AML-193 (cell line): ENCODE measurements at places on chromosomes 5 and 9.

DNA sequence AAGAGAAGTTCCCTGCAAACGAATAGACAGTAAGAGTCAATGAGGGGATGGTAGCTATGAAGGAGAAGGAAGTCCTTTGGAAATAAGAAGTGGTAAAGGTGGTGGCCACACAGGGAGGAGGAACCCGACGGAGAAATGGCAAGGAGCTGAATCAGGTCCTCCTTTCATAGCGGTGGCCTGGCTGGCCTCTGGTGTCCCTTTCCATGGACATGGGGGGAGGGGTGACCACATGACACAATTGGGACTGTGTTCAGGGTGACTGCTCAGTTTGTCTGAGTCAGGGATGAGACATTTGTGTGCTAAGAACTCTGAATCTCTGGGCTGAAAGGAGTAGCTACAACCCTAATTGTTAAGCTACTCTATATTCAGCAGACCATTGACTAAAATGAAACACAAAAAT is 28.7 kb upstream of the TIMD4 start:
- DNase-seq, result no peak

DNA sequence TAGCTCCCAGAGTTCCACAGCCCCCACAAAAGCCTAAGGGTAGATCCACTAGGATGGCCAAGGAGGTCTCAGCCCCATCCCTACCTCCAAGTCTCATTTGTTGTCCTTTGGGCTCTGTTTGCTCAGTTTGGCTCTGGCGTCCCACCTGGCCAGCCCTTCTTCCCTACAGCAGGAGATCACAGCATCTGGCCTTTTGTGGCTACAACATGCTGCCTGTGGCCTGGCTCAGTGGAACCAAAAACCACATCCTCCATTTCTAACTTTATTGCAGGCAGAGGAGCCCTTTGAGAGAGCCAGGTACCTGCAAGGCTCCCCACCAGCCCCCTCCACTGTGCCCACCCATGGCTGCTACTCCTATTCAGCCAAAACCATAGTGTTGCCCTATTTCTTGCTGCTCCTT is 11.4 kb downstream of the JADE2 start:
- no peak for DNase-seq

GRCh38 chr9:123453831-123454321 is 97.9 kb downstream of the CRB2 start:
- no peak for DNase-seq

DNA sequence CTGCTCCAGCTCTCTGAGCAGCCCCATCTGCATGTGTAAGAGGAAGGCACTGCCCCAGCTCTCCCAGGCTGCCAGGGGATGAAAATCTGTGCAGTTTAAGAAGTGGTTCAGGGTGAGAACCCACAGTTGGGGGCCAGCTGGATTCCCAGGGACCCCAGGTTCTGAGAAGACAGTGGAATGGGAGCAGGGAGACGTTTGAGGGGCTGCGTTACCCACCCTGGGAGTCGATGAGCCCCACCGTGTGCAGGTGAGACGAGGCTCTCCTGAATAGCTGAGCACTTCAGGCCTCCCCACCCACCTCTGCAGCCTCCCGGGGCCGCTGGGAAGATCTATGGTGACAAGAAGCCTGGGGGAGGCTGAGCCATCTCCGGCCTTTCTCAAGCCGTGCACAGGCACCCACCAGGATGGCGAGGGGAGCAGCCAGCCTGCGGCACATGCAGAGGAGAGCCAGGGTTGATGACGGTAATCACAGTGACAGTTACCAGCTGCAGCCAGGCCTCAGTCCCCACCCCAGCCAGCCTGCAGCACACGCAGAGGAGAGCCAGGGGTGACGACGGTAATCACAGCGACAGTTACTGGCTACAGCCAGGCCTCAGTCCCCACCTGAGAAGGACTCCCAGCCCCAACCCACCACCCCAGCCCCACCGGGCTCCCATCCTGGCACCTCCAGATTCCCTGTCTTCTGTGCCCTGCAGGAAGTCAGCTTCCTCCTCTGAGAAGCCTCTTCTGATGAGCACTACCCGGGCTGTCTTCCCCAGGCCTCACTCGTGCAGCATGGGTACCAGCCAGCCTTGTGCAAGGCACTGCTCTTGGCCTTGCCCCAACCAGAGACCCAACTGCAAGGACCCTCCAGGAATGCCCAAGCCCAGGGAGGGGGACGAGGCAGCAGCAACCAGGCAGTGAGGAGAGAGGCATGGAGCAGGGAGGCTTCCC is 150.8 kb upstream of the PPP1R26 start:
- no peak for DNase-seq

GRCh38 chr5:73444499-73445438 is 3.8 kb downstream of the FOXD1 start:
- no peak for DNase-seq

DNA sequence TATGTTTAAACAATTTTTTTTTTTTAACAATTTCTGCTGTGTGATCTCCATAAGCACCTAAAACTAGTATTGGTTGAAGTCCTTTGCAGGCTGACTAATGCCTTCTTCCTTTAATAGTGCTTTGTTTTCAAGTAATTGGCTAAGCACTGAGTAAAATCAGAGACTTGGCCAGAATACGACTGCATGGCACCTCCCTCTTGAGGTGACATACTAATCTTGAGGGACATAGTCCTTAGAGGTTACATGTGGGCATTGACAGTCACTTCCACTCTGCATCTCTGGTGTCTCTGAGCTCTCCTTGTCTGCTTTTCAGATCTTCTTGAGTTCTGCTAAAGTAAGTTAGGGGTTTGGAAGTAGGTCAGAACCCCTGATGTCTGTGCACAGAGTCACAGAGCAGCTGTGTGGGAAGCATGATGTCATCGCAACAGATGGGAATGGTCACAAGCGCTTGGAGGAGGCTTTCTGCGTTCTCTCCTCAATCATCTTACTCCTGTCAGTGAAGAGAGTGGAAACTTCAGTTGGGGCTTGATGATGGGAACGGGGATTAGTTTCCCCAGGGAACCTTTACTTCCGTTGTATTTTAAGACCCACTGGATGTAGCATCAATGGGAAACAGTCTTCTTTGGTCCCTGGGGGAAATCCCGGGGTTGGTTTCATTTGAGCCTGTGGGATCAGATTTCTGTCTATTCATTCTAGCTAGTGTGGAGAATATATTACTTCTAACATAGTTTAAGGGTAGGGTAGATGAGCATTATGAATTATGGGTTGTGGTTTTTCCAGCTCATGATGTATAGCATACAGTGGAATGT is 136.9 kb downstream of the ARHGAP26 start:
- DNase-seq, result no peak

DNA sequence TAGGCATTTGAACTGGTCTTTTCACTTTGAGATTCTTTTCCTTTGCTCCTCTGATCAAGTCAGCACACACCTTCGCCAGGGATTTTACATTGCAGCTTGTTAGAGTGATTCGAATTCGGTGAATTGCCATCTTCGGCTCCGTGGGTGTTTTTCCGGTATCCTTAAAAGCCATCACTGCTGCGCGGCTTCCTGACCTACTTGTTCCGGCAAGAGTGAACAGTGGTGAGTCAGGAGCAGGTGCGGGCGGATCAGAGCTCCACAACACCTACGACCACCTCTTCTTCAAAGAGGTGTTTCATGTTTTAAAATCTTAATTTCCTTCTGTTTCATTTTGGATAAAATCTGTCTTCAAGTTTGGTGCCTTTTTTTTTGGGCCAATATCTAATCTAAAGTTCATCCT is 134.6 kb downstream of the TMC1 start:
- no peak for DNase-seq

- DNase-seq, result peak; percentile 53
These were observed at the start of gene CPLANE1 for GRCh38 chr5:37248970-37249814. Gene CPLANE1, minus strand, starts transcription at chr5:37249376. Its CDS starts 1,678 bp downstream, at chr5:37247698.

GRCh38 chr5:126139773-126140172 is 283.4 kb upstream of the GRAMD2B start:
- no peak for DNase-seq

DNA sequence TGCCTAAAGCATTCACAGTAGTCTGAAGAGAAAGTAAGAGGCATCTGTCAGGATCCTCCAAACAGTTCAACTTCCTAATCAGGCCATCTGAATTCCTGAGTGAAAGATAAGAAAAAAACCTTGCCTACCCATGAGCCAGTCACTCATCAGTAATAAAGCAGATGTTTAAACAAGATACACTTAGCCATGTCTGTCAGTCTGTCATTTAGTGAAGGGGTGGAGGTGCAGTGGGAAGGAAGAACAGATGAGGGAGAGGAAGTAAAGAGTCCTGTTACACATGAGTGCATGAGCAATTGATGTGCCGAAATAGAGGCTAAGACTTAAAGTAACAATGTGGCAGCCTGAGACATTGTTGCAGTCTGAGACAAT is 29.9 kb upstream of the DMRTA1 start:
- no peak for DNase-seq

- DNase-seq, result no peak
These were observed 14.1 kb downstream of the ERP44 start for GRCh38 chr9:100084734-100085133.

GRCh38 chr5:79837761-79838551 is 148.3 kb downstream of the CMYA5 start:
- no peak for DNase-seq

GRCh38 chr5:20609126-20609525 is 621.1 kb upstream of the CDH18 start:
- DNase-seq, result peak; percentile 75

- DNase-seq, result no peak
These were observed 802.2 kb upstream of the WWC1 start for GRCh38 chr5:167489202-167489601.

DNA sequence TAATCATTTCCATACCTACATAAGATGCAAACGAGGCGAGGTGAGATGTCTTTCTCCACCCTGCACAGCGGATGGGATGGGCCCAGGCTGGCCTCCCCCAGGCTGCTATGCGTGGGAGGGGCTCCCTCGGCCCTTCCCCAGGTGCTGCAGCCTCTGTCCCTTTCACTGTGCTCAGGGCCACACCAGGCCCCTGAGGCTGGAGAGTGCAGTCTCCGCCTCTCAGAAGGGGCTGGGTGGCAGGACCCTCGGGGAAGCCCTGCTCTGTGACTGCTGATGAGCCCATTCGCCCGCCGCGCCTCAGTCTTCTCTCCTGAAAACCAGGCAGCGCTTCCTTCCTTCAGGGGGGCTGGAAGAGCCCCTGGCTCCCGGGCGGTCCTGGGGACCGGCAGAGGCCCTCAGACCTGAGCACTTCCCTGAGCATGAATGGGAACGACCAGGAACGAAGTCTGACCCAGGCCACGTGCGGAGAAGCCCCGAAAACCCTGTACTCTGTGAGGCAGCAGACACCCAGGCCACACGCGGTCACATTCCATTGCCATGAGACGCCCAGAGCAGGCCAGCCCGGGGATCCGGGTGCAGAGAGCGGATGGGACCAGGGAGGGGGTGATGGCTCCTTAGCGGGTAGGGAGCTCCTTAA is 21.9 kb upstream of the NOTCH1 start:
- DNase-seq, result no peak

DNA sequence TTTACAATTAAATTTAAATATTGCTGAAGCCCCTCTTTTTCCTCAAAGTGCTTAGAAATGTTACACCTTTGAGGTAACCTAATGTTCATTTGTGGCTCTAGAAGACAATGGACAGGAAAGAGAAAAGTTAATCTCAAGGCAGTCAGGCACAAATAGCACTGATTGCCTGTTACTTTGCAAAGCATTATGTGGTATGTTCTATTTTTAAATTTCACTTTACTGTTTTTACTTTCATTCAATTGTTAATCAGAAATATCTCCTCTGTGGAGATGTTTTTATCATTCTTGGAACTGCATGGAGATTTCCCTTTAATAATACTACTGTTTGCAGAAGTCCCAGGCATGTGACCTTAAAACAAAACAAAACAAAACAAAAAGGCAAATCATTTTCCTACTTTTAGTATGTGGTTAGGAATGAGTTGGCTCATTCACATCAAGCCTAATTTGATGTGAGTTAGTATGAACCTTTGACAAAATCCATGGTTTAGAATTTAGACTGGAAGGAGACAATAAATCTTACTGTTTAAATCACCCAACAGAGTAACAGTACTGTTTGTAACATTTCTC is 67.5 kb downstream of the CWC27 start:
- DNase-seq, result no peak

- DNase-seq, result no peak
These were observed 13.7 kb downstream of the SPACA9 start for GRCh38 chr9:132892400-132892799.

DNA sequence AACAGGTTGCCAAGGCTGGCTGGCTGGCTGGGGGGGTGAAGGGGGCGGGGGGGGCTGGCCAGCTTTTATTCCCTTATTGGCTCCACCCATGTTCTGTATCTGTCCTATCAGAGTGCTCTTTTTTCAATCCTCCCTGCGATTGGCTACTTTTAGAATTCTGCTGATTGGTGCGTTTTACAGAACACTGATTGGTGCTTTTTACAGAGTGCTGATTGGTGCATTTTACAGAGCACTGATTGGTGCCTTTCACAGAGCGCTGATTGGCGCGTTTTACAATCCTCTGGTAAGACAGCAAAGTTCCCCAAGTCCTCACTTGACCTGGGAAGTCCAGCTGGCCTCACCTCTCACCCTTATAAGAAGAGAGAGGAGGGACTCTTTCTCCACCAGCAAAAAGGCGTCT is 175.9 kb downstream of the ERCC6L2 start:
- no peak for DNase-seq

- no peak for DNase-seq
These were observed 196.0 kb downstream of the TTLL11 start for GRCh38 chr9:121897140-121897539.

DNA sequence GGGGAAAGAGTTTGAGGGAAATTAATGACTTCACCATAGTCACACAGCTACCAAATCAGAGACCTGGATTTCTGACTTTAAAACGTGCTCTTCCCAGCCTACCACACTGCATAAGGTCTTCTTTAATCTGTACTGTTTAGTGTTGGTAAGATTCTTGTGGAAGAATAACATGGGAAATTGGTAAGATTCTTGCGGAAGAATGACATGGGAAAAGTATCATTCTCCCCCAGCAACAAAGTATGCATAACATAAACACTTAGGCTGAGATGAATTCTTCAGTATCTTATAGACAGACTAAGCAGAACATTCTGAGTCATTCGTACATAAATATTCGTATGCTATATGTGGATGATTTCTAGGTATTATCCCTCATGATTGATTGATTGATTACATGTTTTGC is 170.4 kb downstream of the FOCAD start:
- no peak for DNase-seq

- DNase-seq, result no peak
These were observed 1.9 kb downstream of the RASEF start for GRCh38 chr9:83061036-83061435.

DNA sequence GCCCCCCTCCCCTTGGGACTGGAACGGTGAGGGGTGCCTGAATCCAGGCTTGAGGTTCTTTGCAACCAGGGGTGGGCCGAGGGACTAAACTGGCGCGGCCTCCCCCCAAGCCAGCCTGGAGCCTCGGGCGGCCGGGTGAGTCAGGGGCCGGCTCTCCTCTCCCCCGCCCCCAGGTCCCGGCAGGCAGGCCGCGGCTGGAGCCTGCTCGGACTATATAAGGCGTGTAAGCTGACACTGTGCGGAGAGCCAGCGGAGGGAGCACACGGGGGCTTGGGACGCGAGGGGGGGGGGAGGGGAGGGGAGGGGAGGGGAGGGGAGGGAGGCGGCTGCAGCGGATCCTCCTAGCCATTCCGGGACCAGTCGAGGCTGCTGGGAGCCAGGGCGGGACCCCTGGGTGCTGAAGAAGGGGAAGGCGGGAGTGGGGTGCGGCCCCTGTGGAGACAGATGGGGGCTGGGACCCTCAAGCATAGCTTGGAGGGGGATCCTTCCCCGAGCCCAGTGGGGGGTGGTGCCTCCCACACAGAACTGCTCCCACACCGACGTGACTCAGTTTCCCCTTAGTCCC is 595 bp downstream of the PDLIM7 start:
- DNase-seq, result no peak

GRCh38 chr9:127380479-127380878 is 16.5 kb upstream of the SLC2A8 start:
- no peak for DNase-seq
